ENCODE measurements at places on chromosomes 5 and 9. TPM values are rescaled to one million over a fixed set of nuclear protein-coding genes. Genes with fewer than 3 reads are reported as not detected.

DNA sequence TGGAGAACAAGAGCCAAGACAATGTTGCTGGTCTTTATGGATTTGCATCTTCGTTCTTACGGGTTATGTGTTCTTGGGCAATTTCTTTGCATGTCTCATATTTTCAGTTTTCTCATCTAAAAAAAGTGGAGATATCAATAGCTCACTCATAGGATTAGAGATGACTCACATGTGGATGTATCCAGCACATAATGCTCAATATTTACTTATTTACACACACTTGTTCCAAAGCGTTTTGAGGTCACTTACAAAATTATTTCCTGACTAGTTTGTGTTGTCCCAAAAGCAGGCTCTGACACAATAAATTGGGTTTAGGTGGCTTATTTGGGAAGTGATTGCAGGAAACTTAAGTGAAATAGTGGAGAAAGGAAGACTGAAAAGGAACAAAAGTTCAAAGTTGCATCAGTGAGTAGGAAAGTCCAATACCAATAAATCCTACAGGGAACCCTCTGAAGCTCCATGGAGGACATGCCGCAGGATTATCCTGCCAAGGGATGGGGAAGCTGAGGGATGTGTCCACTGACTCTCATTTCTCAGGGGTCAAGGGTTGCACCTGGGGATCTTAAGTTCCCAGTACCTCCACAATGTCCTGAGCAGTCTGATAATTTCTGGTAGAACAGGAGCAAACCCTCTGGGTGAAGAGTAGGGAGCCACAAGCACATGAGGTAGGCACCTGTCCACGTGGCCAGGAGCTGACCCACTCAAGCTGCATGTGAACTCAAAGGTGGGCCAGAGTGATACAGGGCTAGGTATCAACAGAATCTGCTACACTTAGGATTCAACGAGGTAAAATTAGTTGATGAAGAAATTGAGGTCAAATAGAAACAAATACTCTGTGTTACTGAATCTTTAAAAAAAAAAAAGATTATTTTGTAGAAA lies 37.4 kb upstream of the SLC44A1 start:
- no peak for DNase-seq

- peak; percentile 39 for DNase-seq
These were observed at the start of gene ZNF883 for GRCh38 chr9:113011911-113012381. TSS of gene ZNF883 (minus strand) at chr9:113012192.

DNA sequence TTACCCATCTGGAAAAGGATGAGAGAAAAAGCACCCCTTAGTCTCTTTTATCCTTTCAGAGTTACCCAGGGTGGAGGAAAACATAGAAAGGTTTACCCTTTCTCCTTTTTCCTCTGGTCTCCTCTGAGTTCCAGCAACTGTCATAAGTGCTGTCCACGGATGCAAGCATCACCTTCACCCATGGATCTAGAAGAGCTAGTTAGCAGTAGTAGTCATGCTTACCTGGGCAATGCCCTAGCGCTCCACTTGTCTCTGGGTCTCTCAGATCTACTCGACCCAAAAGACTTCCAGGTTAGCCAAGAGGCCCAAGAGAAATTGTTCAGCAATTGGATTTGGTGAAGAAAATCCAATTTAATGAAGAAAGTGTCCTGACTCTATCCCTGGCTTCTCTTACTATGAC lies 656.2 kb upstream of the PTPRD start:
- DNase-seq = no peak

DNA sequence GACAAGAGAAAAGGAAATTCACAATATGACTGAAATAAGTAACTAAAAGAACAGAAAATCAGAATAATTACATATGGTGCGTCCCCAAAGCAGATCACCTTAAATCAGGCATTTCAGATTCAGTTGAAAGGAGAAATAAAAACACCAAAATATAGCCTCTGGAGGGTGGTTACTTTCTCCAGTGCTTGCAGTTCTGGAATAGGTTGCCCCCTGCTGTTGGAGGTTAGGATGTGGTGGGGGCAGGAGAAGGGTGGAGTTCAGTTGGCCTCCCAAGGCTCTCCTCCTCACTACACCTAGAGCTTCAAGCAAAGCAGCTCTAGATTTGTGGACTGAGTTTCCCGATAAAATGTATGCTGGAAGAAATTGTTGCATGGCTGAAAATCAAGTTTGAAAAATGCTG lies 338.2 kb upstream of the TLE4 start:
- DNase-seq = peak; percentile 16

- DNase-seq = no peak
These were observed 31.9 kb downstream of the MRPL36 start for GRCh38 chr5:1767524-1768282.

- no peak for DNase-seq
These were observed 146.2 kb upstream of the DMRT1 start for GRCh38 chr9:695252-695651.

DNA sequence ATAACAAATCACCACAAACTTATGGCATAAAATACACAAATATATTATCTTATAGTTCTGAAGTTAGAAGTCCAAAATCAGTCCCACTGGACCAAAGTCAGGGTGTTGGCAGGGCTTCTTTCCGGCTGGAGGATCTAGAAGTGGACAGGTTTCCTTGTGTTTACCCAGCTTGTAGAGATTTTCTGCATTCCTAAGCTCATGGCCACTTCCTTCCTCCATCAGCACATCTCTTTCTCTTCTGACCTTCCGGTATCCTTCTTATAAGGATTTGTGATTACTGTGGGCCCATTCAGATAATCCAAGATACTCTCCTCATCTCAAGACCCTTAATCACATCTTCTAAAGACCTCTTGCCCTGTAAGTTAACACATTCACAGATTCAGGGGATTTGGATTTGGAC lies 97.6 kb downstream of the RAB3C start:
- DNase-seq = no peak

- DNase-seq = no peak
These were observed 20.6 kb downstream of the NTNG2 start for GRCh38 chr9:132182314-132183091.

DNA sequence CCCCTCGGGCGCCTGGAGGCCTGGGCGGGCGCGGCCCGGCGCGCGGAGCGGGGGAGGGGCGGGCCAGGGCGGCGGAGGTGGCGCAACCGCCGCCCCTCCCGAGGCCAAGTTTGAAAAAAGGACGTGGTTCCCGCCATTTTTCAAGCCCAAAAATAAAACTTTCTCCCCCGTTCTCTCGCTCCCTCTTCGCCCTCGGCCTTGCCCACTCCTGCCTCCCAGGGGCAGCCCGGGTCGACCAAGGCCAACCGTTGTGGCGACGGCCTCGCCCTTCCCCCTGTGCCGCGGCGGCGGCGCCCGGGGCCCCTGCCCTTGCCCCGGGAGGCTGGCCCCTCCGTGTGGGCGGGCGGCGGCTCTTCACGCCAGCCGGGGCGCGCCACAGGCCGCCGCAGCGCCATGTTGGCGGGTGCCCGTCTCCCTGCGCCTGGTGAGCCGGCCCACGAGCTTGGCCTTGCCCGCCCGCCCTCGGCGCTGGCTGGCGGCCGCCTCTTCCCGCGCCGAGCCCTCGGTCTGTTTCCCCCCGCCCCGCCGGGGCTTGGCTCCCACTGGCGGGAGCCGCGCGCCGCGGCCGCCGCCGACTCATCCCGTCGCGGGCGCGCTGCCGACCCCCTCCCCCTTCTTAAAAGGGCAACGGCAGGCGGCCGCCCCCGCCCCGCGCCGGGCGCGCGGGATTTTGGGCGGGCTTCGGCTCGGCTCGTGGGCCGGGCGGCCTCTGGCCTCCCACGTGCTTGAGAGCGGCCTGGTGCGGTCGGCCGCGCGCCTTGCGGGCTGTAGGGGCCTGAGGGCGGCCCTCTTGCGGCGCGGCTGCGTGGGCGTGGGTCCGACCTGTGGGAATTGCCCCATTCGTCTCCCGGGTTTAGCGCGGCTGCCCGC lies 1.3 kb downstream of the ANP32B start:
- DNase-seq = peak; percentile 92

SMIM27 gene
- total RNA-seq = 20.9 TPM

HRH2 gene
- not detected for total RNA-seq

TMEM250 gene
- total RNA-seq = 30.4 TPM

Data from B cell (primary cell).